NCI-H187 (cell line): ENCODE measurements at places on chromosomes 5 and 9.

GRCh38 chr9:84500826-84501225 lies 160.3 kb upstream of the SLC28A3 start:
- DNase-seq: no peak

DNA sequence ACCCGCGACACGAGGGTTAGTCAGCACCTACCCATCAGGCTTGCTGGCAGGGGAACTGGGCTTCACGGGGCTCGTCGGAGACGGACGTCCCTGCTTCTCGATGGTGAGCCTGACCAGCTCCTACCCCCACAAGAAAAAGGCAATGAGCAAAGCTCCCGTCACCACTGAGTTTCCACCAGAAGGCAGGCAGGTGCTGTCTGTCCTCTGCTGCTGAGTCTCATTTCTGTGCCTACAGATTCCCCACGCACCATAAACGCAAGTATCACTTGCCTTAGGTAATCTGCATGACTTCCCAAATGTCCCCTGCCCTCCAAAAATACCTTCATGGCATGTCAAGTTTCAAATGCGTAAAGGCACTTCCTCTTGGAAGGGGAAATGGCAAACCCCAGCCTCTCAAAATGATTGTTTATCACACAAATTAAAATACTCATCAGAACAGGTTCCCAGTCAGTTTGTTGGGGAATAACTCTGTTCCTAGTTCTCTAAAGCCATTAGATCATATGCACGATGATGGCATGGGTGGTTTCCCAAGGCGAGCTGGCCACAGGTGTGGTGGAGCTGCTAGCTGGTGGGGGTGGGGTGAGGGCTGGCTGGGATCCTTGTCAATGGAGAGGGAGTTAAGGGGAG lies 85.0 kb downstream of the PRRT1B start:
- DNase-seq: no peak

- no peak for DNase-seq
Measured at GRCh38 chr5:14503681-14504331, 77.8 kb upstream of the OTULINL start.

- no peak for DNase-seq
Measured at GRCh38 chr5:128197896-128198522, 114.4 kb downstream of the SLC12A2 start.

DNA sequence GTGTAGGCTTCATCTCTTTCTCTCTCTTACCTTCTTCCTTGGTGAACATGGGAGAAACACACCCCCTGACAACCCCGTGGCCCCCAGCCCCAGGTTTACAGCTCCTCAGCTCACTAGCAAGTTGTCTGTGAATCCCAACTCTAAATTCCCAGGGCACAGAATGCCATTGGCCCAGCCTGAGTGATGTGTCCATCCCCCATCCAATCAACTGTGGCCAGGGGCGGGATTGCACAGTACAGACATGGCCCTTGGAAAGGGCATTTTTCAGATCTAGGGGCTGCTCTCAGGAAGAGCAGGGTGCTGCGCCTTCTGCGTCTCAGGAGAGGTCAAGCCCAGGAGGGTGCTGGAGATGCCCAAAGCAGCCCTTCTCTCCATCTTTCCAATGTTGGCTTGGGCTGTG lies 48.2 kb upstream of the ASS1 start:
- DNase-seq: no peak

DNA sequence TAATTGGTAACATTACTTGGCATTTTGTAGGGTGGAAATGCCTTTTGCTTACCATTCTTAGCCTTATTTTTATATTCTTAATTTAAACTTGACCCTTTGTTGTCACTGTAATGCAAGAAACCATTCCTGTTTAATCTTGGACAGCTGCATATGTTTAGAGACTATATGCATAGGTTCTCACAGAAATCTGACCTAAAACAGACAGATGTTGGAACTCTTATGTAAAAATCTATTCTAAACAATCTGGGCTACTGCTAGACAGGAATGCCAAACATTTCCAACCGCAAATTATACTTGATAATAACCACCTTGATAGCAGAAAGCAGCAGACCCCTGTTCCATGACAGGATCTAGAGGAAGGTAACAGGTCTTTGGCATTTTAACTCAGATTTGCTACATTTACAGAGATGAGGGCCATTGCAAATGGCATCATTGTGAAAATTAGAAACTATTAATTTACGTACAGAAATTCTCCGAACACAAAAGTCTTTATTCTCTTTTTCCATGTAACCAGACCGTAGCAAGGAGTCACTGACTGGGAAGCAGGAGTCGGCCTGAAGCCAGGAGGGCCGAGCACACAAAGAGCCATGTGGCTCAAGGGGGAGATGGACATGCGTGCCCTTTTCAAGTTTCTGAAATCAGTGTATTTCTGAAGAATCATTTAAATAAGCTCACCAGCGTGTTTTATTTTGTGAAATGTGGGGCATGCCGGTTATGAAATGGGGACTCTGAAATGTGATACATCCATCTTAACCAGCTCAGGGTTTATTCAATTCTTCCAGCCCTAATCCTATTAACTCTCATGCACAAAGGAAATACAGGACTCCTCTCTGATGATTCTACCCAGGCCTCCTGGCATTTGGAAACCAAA lies 139.3 kb downstream of the AOPEP start:
- no peak for DNase-seq

DNA sequence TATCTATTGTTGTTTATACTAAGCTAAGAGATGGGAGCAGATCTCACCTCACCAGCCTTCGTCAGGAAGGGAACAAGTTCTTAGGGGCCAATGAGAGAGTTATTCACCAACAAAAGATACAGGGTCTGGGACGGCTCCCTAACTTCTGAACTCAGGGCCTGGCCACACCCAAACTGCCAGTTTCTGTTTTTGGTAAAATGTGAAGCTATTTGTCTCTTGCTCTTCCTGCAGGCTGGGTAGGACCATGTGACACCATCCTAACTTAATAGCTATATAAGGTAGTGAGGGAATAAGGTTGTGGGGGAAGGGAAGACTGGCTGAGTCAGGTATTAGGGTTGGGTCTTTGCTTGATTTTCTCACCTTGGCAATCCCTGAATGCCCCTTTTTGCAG lies 480.5 kb downstream of the KDM4C start:
- no peak for DNase-seq

GRCh38 chr5:6759401-6759800 lies 46.2 kb downstream of the TENT4A start:
- no peak for DNase-seq

DNA sequence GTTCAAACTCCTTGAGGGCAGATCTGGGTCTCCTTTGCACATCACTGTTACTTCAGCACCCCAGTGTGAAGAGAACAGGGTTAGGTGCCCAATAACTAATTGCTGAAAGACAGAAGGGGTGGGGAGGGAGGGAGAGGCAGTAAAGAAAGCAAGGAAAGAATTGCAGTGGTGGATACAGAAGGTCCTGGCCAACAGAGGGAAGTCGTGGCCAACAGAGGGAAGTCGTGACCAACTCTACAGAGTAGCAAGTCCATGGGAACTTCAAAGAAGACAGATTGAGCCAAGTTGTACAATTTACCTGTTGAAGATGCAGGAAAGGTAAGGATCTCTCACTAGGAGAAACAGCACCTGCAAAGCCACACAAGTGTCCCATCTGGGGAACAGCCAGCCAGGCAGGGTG lies 27.0 kb downstream of the CCNJL start:
- DNase-seq: no peak
